NCI-H1436 (cell line): ENCODE measurements at places on chromosomes 11 and 22.

- no peak for DNase-seq
Measured at GRCh38 chr11:9498457-9499078, 37.8 kb downstream of the ZNF143 start.

DNA sequence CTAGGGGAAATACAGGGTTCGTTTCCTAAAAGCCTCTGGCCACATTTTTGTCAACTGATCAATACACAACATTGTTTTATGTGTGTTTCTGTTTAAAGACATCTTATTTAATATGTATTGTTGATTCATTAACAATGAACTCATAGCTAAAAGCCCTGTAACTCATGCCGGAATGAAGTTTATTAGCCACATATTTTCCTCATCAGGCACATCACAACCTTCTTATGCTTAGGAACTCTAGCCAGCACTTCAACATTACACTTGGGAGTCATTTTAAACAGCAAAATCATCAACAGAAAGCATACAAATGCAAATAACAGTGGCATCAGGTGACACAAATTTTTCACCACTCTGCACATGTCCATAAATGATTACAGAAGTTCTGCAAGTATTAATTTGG lies 15.1 kb upstream of the BLID start:
- DNase-seq, result no peak

GRCh38 chr11:63768237-63769041 lies at the start of gene ZFTA:
Gene ZFTA, minus strand, starts transcription at chr11:63768775. Its CDS starts 153 bp downstream, at chr11:63768622.
- DNase-seq, result peak; percentile 52

GRCh38 chr11:16096336-16096735 lies 260.0 kb downstream of the SOX6 start:
- no peak for DNase-seq

GRCh38 chr22:23243859-23244689 lies 63.8 kb downstream of the BCR start:
- DNase-seq, result no peak

DNA sequence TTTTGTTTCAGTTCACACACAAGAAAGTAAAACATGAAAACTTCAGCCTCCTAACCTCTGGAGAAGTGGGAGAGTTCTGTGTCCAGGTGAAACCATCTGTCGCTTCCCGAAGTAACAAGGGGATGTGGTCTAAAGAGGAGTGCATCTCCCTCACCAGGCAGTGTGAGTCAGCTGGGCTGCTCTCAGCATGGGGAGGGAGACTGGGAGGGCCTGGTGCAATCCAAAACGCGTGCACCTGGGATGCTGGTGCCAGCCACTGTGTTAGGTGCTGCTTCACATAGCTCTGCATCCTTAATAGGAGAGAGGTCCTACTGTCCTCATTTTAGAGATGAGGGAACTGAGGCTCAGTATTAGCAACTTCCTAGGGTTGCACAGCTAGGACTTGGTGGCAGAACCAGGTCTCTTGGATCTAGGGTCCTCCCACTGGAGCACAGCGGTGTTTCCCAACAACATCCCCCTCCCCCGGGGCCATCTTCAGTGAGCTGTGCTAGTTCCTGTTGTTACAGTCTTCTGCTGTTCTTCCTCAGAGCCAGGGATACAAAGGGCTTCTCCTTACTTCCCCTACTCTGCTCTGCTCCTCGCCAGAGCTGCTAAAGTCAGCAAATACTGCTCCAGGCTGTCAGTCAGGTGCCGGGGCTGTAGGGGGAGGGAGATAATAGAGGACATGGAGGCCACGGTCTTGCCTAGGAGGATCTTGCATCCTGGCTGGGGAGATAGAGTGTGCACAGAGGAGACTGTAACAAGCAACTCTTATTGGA lies 8.0 kb downstream of the IL10RA start:
- no peak for DNase-seq

DNA sequence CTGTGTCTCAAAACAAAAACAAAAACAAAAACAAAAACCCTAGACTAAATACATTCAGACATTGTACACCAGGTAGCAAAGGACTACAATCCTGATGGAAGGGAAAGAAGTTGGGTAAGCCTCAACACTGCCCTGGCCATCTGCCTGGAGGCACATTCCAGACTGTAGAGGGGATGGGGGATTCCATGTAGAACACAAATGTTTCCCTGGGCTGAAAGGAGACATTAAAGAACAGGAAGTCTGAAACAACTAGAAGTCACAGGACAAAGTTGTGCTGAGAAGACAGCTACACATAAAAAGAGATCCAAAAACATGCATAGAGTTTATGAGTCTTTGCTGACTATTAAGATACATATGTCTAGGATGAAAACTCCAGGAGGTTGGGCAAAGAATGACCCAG lies 83.9 kb downstream of the RRAS2 start:
- no peak for DNase-seq

DNA sequence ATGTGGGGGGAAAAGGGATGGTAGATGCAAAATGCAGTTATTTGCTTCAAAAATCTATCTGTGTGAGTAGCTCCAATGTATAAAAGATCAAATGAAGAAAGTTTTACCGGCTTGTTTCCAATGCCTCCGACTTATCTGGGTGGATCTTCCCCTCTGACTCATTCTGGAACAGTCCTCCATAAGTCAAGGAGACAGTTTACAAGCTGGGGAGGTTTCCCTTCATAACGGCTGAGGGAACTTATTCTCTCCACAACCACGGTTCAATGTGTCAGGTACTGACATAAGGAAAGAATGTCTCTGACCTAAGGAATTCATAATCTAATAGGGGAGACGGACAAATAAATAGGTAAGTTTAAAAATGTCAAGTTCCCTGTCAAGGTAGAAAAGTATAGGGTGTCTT lies 49.7 kb upstream of the BIRC3 start:
- no peak for DNase-seq

- DNase-seq, result no peak
Measured at GRCh38 chr11:117841551-117842031, 17.0 kb upstream of the FXYD2 start.

DNA sequence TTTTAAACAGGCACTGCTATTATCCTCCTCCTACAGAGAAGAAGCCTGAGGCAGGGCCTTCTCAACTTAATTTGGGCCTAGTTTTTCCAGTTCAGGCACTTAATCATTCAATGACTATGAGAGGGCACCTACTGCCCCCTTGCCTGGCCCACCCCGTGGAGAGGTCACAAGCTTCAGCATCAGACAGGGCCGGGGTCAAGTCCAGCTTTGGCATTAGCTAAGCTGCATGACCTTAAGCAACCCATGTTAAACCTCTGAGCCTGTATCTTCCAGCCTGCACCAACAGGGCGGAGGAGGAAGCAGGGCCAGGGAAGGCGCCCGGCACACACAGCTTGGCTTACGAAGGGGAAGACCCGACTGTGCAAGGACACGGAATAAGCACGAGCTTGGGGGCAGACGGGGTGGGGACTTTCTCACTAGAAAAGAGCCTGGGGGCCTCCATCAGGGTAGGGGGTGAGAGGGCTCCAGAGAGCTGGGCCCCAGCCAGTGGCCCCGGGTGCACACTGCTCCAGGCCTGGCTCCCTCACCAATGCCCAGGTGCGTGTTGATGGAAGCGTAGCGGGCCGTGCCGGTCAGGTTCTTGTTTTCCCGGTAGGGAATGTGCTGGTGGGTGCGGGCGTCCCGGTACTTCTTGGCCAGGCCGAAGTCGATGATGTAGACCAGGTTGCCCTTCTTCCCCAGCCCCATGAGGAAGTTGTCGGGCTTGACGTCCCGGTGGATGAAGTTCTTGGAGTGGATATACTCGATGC lies 16.9 kb downstream of the CSNK1E start:
- no peak for DNase-seq

DNA sequence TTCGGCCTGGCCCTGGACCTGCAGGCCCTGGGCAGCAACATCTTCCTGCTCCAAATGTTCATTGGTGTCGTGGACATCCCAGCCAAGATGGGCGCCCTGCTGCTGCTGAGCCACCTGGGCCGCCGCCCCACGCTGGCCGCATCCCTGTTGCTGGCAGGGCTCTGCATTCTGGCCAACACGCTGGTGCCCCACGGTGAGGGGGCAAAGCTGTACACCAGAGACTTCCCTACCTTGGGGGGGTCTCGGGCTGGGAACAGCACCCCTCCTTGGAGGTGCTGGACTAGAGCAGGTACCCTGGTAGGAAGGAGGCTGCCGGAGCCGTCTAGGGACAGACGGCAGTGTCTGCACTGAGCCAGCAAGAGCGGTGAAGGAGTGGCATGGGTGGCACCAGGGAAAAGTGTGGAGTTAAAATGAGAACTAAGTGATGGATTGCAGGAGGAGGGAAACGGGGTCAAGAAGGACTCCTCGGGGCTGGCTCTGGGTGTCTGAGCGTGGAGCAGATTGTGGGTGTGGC lies 8.7 kb downstream of the SLC22A12 start:
- no peak for DNase-seq

- no peak for DNase-seq
Measured at GRCh38 chr11:132540581-132540980, 991.7 kb downstream of the OPCML start.
